ENCODE measurements at places on chromosomes 3 and 15.
A peak's percentile ranks its signal among the peaks of the same experiment; 100 is the strongest.

DNA sequence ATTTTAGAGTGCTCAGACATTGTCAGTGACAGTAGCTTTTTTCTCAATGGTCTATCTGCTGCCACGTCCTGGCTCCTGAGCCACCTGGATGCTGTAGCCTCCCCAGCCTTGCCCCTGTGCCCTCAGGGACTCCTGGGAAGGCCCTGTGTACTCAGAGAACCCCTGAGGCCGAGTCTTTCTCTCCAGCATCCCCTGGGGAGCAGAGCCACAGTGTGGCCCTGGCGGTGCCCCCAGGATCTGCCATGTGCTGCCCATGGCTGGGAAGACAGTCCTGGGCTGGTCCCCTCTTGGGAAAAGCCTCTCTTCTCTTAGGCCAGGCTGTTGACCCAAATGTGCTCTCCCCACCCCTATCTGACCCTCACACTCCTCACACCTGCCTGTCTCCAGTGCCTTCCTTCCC, 5.0 kb downstream of the MYD88 start:
- no peak for DNase-seq

GRCh38 chr3:98326945-98327344, 26.7 kb upstream of the OR5K4 start:
- no peak for DNase-seq

GRCh38 chr3:89411201-89411600, 303.8 kb downstream of the EPHA3 start:
- no peak for DNase-seq

GRCh38 chr3:123068601-123069381, 2.0 kb downstream of the PDIA5 start:
- no peak for DNase-seq

DNA sequence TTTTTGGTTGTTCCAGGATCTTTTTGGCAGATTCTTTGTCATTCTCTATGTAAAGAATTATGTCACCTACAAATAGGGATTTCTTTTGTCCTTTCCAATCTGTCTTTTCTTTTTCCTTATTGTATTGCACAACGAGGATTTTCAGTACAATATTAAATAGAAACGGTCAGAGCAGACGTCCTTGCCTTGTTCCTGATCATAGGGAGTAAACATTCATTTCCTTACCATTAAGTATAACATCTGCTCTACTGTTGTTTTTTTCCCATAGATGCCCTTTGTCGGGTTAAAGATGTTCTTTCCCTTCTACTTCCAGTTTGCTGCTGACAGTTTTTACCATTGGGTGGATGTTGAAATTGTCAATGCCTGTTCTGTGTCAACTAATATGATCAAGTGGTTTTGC, 528.4 kb downstream of the OCA2 start:
- DNase-seq: no peak

- no peak for DNase-seq
These were observed 51.6 kb upstream of the BLM start for GRCh38 chr15:90665288-90666134.

DNA sequence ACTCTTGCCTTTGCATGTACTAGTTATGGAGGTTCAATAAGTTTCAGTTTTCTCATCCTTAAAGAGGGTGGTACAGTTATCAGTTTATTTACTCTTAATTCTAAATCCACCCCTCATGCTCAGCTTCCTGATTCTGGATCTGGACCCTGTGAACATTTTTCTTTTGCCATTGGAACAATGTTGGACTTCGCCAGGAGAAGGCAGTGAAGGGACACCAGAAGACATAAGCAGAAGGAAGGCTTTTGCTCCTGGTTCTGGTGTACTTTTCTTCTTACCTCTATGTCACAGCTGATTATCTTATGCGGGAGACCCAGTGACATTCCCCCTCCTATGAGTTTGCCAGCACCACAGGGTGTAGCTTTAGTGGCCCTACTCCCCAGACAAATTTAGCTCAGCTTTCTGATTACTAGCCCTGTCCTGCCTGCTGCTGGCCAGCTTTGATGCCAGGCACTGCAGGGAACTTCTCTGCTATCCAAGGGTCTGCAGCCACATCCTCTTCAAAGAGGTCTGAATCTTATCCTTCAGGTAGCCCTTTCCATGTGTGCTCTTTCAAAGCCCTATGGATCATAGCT, 466.3 kb upstream of the EPHA3 start:
- DNase-seq: no peak

GRCh38 chr3:14845826-14846225, 27.1 kb downstream of the FGD5 start:
- no peak for DNase-seq

GRCh38 chr3:13526626-13526949, 22.3 kb upstream of the FBLN2 start:
- DNase-seq: no peak

DNA sequence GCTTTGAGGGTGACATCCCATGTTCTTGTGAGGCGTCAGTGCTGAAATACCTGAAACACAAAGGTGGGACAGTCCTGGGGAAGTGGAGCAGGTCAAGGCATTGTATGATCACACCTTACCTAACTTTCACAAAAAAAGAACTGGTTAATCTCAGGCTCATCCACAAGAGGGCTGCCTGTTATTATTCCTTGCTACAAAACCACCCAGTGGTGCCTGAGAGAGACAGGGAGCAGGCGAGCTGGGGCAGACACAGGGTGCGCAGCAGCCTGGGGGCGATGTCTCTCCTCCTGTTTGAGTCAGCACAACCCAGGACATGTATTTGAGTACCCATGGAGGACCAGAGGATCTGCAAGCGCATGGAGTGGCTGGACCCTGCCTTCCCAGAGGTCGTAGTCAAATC, 316.8 kb upstream of the ATP10A start:
- peak; percentile 73 for DNase-seq

DNA sequence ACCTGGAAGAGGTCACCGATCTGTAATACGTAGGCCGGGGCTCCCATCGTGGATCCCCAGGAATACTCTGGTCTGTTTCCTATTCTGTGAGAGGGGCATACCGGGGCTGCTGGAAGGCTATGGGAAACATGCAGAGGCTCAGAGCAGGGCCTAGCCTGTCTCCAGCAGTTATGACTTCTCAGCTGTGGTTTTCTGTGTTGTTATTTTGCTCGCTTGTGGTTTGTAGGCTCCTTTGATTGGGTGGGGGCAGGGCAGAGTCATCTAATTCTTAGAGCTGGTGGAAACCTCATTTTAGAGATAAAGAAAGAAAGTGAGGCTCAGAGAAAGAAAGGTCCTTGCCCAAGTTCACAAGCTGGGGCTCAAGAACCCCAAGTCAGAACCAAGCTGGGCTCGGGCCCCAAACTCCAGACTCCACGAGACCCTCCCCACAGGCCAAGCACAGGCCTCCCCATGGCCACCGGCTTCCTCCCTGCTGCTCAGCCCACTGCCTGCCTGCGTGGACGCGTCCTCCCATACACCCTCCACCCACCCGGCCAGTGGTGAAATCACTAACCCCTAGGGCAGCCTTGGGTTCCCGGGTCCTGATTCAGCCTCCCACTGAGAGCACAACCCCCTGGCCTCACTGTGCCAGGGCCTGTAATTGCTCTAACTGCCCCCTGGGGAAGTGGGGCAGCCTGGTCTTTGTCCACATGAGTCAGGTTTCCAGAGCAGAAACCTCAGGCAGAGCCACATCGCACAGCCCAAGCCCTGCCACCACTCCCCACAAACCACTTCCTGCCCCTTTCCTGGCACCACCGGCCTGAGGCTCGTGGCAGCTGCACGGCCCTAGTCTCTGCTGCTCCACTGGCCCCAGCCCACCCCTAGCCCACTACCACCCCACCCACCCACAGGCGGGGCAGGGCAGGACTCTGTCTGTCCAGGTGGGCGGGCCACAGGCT, 270.8 kb downstream of the UACA start:
- DNase-seq: no peak

DNA sequence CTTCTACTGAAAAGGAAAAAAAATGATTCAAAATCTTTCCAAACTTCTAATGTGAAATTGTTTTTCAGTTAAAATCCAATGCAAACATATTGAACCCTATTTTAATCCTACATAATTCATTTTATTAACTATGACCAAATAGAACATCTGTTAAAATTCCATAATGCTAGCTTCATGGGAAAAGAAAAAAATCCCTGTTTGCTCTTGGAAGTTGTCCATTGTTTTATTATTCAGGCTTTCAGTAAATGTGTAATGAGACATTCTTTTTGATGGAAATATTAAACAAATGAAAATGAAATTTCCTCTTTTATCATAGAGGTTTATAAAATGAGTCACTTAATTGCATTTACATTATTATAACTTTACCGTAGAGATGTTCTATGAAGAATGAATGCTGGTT, 49.5 kb downstream of the SLC25A26 start:
- no peak for DNase-seq

DNA sequence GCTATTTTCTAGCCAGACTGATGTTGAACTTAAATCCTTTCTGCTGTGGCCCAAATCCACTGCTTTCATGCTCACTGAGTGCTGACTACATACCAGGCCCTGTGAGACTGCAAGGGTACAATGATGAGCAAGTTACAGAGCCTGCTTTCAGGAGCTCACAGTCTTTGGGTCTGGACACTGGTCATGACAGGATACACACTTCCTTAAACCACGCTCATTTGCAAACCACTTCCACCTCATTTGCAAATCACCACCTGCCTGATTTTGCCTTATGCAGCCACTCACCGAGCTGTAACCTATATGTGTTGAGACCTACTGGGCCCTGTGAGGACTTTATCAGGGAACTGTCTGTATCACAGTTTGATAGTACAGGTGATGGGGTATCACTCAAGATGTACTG, 50.2 kb upstream of the LRRC58 start:
- DNase-seq: no peak

GRCh38 chr3:104526901-104527401, 839.8 kb upstream of the ALCAM start:
- no peak for DNase-seq

- DNase-seq: peak; percentile 18
These were observed 188.9 kb upstream of the MEIS2 start for GRCh38 chr15:37289109-37289765.

DNA sequence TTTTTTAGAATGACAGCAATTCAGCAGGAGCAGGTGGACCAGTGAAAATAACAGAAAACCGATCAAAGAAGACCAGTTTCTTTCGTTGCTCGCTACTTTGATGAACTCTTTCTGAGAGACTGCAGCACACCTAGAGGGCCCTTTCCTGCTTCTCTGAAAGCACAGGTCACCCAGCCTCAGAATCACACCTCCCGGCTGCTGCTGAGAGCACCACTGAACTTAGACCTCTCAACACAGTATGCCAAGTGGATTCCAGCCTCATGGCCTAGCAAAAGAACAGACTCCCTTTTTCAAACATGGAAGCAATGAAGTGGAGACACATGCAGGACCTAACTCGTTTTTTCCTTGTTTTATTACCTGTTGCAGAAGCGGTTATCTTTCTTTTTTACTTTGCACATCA, 13.9 kb upstream of the APH1B start:
- DNase-seq: no peak

GRCh38 chr3:28651159-28651558, 302.5 kb upstream of the AZI2 start:
- DNase-seq: peak; percentile 37

DNA sequence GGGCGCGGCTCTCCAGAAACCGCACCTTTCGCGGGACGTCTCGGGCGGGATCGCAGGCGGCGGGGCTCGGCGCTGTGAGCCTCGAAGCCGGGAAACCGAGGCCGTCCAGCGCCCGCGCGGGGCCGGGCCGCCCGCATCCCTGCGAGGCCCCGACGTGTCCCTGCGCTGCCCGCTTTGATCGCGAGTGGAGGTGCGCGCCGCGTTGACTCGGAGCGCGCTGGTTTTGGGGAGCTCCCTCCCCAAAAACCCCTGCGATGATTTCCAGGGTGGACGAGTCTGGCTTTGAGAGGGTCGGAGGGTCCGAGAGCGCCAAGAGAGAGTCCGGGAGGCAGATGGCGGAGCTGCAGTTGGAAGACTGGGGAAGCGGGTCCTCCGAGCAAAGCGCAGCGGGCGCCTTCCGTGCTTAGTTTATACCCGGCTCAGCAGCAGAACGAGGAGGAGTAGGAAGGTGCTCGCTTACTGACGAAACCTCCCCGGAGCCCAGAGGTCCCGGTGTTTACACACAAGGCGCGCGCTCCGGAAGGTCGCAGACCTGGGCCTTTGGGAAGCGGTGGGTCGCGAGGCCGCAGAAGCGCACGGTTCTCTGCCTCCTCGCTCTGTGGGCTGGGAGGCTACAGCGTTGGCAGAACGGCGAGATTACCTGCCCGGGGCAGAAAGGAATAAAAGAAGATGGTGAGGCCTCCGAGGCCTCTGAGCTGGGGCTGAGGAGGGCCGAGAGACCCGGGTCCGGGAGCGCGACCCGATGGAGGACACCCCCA, 687 bp downstream of the ALDH1A3 start:
- peak; percentile 23 for DNase-seq

DNA sequence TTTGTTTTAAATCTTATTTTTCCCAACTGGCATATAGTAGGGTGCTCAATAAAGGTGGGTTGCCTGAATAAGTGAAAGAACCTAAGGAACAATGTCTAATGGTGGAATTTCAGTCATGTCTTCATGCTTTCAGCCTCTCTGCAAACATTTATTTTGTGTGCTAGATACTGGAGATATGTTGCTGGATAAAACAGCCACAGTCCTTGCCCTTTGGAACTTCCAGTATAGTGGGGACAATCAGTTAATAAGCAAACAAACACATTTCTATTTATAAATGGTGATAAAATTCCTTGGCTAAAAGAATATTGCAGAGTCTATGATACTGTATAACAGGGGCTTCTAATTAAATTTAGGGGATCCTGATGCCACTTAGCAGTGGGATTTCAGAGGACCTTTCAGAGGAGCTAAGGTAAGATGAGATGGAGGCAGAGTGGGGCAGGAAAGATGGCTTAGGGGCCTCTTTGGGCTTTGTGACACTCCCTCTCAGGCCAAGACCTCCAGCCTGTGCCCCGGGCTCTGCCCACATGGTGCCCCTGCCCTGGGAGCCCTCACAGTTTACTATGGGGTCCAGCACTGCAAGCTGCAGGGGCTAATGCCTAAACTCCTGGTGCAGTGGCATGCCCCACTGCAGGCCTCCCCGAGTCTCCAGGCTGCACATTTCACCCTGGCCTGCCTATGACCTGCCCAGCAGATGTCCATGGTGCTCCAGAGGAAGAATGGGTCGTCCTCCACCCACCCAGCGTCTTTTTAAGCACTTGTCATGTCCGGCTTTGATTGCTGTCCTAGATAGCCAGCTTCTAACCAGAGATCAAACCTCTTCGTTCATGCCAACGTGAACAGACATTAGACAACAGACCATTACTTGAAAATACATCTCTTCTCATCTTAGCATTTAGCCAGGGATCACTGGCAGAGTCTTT, 61.6 kb upstream of the PRR23C start:
- no peak for DNase-seq

DNA sequence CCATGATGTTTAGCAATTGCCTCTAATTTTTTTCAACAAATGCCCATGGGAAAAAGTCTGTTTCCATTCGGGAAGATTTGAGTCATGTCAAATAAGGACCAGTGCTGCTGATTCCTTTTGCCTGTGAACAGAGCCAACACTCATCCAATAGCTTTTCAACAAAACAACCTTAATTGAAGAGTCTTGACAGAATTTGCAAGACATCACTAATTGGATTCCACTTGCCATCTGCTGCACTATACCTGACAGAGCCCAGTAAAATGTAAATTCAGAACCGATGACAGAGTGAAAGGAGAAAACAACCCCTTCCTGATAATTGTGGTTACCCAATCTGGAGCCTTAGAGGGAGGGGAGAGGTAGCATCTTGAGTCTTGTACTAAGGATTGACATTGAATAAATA, 426.7 kb downstream of the AGBL1 start:
- peak; percentile 99 for DNase-seq
